Foreskin melanocyte (primary cell): ENCODE measurements at places on chromosomes 3 and 15.

DNA sequence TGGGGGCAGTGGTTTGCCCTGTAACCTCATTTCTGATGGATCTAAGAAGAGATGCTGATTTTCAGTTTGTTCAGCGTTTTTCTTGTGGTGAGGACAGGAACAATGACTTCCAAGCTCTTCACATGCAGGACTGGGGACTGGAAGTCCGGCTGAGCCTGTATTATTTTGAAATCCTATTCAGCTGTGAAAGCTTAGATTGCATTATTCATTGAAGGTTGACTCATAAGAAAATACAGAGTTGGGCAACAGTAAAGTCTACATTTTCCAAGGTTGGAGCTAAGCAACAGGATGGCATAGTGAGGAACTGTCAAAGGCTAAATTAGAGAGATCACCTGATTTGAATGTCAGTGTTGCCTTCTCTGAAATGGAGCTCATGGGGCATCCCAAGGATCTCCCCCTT lies 230.9 kb upstream of the FEZF2 start:
- DNase-seq, result no peak

- DNase-seq, result peak; percentile 20
Observed at GRCh38 chr3:51942603-51943450, 664 bp downstream of the PARP3 start.

DNA sequence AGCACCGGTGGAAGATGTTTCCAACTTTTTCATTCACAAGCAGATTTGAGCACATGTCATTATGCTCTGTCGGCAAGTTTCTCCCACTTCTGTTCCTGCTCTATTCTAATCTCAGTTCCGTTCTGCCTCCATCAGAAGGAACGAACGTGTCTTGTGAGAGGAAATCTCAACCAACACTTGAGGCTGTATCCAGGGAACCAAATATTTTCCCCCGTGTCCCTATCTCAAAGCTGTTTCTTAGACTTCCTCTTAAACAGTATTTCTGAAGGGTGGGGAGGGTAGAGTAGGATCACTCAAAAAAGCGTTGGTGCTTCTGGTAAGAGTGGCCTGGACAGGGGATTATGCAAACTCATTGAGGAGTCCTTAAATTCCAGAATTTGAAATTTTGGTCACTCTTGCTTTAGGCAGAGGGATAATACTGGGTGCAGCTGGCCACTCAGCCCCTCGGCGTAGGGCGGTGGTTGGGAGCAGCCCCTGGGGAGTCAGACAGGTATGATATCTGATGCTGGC lies 54.9 kb downstream of the FRMD4B start:
- no peak for DNase-seq

DNA sequence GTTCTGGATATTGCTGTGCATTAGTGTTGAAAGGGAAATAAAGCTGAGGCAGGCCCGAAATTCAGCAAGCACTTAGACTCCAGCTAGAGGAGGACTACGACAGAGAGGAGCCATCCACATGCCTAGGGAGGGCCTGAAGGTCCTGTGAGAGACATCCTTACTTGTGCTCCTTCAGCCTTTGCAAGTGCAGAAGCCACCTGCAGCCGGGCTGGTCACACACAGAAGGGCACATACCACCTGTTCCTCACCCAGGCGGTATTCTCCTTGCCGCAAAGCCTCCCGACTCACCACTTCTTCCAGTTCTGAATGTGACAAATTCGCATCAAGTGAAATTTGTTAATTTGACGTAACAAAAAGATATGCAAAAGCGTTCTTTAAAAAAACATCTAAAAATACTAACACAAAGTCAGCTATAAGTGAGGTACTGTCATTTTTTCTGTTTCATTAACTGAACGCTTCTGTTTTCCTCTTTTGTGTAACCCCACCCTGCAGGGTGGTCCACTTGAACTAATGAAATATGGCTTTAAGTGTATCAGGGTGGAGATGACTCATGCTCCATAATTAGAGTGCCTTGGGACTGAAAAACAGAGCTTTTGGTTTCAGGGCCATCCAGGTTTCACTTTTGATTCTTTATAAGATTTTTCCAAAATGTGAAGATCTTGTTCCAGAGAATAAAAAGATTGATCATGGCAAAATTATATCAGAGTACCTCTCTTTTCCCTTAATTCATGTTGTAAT lies 467.9 kb upstream of the ATP11B start:
- DNase-seq, result no peak

- DNase-seq, result peak; percentile 94
Observed at GRCh38 chr15:80645494-80646065, 49.5 kb upstream of the ABHD17C start.

- no peak for DNase-seq
Observed at GRCh38 chr3:51982352-51982837, 940 bp upstream of the ACY1 start.
